ENCODE measurements at places on chromosomes 12 and 14.
A peak's percentile ranks its signal among the peaks of the same experiment; 100 is the strongest.

- no peak for DNase-seq
These were observed 16.4 kb upstream of the ARID2 start for GRCh38 chr12:45713078-45713477.

GRCh38 chr12:56874821-56875220, 59.4 kb downstream of the SDR9C7 start:
- DNase-seq: no peak

- DNase-seq: peak; percentile 22
These were observed 775 bp downstream of the GABARAPL1 start for GRCh38 chr12:10213168-10214135.

GRCh38 chr12:58459191-58459590, 461.1 kb downstream of the LRIG3 start:
- DNase-seq: no peak

GRCh38 chr12:6914947-6915788, 788 bp downstream of the ENO2 start:
- DNase-seq: no peak
